ENCODE measurements at places on chromosomes 11 and 22. TPM values are rescaled to one million over a fixed set of nuclear protein-coding genes. Genes with fewer than 3 reads are reported as not detected.

GRCh38 chr11:8739309-8739793 lies 56.8 kb downstream of the RPL27A start:
- no peak for ATAC-seq

DNA sequence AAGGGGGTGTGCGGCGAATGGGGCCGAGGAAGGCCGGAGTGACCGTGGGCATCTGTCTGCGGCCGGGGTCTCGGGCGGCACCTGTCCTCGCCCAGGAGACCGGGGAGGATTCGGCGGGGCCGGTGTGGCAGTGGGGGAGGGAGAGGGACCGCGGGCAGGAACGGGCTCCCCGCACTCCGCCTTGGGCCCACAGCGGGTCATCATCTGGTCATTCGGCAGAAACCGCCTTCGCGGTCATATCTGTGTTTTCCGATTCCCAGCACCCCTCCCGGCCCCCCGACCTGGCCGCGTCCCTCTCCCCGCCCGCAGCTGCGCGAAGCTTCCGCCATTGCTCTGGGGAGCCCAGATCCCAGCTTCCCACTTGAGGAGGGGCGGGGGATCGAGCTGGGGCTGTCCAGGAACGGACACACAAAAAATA lies 824 bp upstream of the CBX6 start:
- no peak for ATAC-seq

- ATAC-seq = no peak
Observed at GRCh38 chr11:20605602-20606091, 6.2 kb downstream of the SLC6A5 start.

- no peak for ATAC-seq
Observed at GRCh38 chr11:1656061-1656441, 26.5 kb downstream of the KRTAP5-5 start.

DNA sequence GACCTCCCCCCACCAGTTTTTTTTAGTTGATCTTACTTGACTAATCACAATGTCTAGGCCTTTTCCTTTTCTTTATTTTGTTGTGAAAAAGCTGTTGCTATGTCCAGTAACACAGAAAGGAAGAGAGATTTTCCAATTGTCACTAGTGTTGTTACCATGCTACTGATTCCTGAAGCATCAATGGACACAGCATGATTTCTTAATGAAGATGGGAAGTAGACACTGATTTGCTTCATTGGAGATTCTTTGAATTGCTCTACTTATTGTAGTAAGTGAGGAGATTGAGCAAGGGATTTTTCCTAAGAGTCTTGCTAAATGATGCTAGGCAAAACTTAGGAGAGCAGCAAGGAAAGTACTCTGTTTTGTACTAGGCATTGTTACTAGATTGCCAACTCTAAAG lies 4.6 kb downstream of the AASDHPPT start:
- ATAC-seq = no peak

DNA sequence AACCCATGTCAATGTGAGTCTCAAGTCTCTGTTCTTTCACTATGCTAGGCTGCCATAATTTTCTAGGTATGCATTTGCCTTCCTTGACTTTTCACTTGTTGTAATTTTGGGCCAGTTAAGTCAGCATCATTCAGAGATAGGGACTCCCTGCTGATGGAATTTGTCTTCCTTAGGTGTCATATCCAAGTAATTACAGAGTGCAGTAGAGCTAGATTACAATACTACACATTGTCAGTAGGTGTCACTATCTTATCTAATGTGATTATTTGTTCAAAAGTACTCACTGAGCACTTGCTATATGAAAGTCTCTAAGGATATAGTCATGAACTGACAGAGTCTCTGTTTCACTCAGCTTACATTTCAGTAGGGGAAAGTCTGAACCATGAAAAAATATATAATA lies 25.0 kb upstream of the SYN3 start:
- no peak for ATAC-seq

DNA sequence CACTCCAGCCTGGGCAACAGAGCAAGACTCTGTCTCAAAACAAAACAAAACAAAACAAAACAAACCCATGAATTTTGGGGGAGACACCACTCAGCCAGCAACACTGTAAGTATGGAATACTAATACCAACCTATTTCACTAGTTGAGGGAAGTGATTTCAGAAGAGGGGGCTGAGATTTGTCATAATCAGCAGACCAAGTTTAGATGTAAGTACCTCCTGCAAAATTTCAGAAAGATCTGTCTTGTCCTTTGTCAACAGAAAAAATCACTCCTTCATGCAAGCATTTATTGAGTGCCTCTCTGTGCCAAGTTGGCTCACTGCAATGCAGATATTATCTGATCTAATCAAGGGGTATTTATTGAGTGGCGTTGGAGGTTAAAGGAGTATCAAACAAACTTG lies 23.4 kb upstream of the ADA2 start:
- ATAC-seq = no peak

- ATAC-seq = no peak
Observed at GRCh38 chr22:25853501-25854284, 111.7 kb downstream of the MYO18B start.

GRCh38 chr11:61647529-61647928 lies 32.7 kb upstream of the DAGLA start:
- ATAC-seq = no peak

GRCh38 chr22:24271386-24271854 lies 789 bp downstream of the SPECC1L start:
- ATAC-seq = peak; percentile 18

DNA sequence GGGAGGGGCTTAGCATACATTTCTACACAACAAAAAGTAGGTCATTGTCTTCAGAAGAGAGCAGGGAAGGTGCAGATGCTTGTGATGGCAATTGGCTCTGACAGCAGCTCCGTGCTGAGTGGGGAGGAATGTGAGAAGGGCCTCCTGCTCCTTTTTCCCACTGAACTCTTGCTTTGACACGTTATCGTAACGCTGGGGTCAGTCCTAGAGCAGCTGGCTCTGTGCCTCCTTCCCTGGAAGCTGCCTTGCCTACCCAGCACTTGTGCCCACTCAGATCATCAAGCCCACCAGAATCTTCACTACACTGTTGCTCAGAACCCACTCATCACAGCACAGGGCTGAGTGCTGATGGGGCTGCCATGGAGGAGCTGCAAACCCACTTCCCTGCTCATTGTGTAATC lies 14.9 kb upstream of the NAV2 start:
- no peak for ATAC-seq

DNA sequence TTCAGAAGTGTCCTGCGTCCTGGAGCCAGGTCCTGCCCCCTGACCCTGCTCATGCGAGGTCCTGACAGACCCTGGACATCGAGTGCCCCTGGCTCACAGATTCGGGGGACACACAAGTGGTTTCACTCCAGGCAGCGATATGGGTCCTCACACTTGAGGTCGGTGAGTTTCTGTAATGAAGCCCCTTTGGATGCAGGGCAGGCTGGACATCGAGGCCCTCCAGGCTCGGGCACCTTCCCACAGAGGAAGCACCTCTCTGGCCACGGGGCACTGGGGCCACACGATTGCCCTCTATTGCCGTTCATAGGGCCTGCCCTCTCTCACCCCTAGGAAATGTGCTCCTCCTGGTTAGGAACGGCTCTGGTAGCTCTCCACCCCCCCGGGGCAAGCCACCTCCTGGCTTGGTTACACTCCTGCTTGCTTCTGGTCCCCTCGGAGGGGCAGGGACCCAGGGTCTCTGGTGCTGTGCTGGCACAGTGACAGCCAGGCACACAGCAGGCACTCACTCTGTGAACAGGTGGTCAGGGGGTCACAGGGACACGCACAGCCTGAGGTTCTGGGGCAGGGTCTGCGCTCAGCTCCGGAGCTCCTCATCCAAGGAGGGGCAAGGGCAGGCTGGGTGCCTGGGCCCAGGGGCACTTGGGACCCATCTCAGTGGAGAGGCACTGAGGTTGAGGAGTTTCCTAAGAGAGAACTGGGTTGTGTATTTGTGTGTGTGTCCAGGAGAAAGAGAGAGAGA lies 907.7 kb downstream of the BRD1 start:
- no peak for ATAC-seq

DNA sequence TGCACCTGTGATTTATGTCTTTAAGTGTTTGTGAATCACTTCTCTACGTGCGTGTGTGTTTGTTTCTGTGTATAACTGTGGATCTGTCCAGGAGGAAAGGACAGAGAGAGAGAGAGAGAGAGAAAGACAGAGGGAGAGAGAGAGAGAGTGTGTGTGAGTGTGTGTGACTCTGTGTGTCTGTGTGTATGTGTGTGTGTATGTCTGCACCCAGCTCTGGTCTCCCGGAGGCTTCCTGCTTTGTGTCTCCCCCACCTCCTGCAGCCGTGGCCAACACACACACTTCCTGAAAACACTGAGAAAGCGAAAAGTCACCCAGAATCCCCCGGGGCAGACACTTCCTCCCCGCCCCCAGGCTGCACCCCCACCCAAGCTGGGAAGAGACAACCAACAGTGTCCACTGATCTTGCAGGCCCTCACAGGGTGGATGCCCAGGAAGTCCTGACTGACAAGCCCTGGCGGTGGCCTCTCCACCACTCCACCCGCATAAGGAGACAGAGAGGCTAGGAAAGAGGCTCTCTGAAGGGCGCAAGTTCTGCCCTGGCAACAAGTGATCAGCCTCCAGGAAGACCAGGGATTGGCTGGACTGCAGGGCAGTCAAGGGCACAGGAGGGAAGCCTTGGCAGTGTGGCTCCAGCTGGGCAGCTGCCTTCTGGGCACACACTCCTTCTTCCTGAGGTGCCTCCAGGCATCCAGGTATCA lies 30.0 kb downstream of the ARAP1 start:
- peak; percentile 91 for ATAC-seq

- ATAC-seq = no peak
Observed at GRCh38 chr11:123308077-123308476, 113.0 kb upstream of the CLMP start.

DNA sequence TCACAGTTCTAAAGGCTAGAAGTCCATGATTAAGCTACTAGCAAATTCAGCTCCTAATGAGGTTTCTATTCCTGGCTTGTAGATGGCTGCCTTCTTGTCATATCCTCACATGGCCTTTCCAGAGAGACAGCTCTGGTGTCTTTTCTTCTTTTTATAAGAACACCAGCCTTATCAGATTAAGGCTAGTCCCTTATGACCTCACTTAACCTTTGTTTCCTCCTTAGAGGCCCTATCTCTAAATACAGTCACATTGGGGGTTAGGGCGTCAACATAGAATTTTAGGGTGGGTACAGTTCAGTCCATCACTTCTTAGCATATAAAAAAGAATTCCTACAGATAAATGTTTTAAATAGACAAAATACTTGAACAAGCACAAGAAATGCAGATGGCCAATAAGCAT lies 18.2 kb upstream of the CLPB start:
- no peak for ATAC-seq

GRCh38 chr11:10604340-10604748 lies 35.9 kb upstream of the LYVE1 start:
- ATAC-seq = no peak

- ATAC-seq = no peak
Observed at GRCh38 chr11:13983081-13983751, 20.7 kb downstream of the SPON1 start.

- peak; percentile 79 for ATAC-seq
Observed at GRCh38 chr11:73152861-73153483, 10.9 kb upstream of the FCHSD2 start.

GRCh38 chr11:29135504-29135903 lies 881.3 kb downstream of the KCNA4 start:
- no peak for ATAC-seq

Gene KLHL35
- 0.50 TPM for total RNA-seq

Gene RTN3
- 59.3 TPM for total RNA-seq

Gene PAK1
- total RNA-seq = 26.2 TPM

Gene GPHA2
- total RNA-seq = not detected
